ENCODE measurements at places on chromosomes 6 and 20. TPM values are rescaled to one million over a fixed set of nuclear protein-coding genes. Genes with fewer than 3 reads are reported as not detected.

The EPPIN gene
- not detected for total RNA-seq

- no peak for DNase-seq
Measured at GRCh38 chr6:54254886-54255285, 53.4 kb upstream of the TINAG start.

The TRIM10 gene
- not detected for total RNA-seq

DNA sequence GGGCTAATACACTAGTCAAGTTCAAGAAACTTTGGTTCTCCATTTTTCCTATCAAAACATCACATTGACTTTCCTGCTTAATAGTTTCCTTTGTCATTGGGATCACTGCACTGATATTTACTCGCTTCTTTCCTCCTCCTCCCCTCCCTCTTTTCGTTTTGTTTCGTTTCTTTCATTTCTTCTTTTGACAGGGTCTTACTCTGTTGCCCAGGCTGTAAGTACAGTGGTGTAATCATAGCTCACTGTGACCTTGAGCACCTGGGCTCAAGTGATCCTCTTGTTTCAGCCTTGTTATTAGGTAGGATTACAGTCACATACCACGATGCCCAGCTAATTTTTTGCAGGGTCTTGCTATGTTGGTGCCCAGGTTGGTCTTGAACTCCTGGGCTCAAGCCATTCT is 12.3 kb downstream of the PAQR8 start:
- DNase-seq = no peak

The ANKRD6 gene
- 12.5 TPM for total RNA-seq

GRCh38 chr6:119978274-119978889 is 628.8 kb upstream of the MAN1A1 start:
- peak; percentile 1 for DNase-seq

The AHCY gene
- total RNA-seq = 297 TPM

DNA sequence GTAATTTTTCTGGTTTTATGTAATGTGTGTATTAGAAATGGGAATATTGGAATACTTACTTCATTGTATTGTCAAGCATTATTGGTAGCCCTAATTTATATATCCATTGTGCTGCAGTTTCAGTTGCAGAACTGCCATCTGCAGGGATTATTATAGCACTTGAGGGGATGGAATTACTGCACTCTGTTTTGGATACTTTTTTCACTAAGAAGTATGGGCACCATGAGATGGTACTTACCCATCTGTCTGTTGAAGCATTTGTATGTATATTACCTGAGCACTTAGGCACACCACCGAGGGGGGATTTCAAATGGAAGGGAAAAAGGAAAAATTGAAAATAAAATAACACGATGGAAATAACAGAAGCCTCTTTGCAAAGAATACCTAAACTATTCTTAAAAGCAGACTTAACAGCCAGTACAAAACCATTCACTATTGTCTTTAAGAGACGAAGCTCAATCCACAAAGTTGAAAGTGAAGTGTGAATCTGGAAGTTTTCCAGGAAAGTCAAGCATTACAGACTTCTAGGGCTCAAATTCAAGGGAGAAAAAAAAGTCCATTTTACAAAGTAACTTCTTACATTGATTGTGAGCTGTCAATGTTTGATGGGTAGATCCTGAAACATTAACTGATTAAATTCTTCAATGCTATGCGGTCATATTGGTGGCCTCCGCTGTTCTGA is 318.7 kb downstream of the SOX4 start:
- DNase-seq = no peak

GRCh38 chr6:135052939-135053338 is 1.7 kb downstream of the HBS1L start:
- DNase-seq = no peak

- DNase-seq = no peak
Measured at GRCh38 chr20:50376179-50376887, 133.8 kb upstream of the PTPN1 start.

- DNase-seq = no peak
Measured at GRCh38 chr6:2578767-2579166, 172.0 kb downstream of the MYLK4 start.

The CBLN4 gene
- not detected for total RNA-seq

The SIRPD gene
- not detected for total RNA-seq

- DNase-seq = no peak
Measured at GRCh38 chr6:141290941-141291721, 841.6 kb upstream of the GJE1 start.

- DNase-seq = no peak
Measured at GRCh38 chr6:170096191-170096802, 194.6 kb downstream of the DLL1 start.

The TNXB gene
- total RNA-seq = 0.90 TPM

The ABHD16B gene
- not detected for total RNA-seq

- DNase-seq = no peak
Measured at GRCh38 chr6:157434349-157435033, 53.5 kb downstream of the ZDHHC14 start.

DNA sequence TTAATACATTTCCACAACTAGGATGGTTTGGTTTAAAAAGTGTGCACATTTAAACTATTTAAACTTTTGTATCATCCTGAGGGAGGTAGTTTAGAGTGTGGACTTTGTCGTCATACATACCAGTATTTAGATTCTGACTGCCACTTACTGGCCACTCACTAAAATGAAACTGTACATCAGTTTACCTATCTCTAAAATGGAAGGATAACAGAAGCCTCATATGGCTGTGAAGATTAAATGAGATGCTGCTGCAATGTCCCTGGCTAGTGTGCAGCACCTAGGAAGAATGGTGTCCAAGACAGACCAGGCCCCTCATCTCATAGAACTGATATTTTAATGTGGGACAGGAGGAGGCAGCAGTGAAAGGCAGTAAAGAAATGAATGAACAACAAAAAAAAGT is 12.0 kb upstream of the PKIG start:
- DNase-seq = no peak

GRCh38 chr20:53210041-53210440 is 237.9 kb downstream of the TSHZ2 start:
- no peak for DNase-seq

DNA sequence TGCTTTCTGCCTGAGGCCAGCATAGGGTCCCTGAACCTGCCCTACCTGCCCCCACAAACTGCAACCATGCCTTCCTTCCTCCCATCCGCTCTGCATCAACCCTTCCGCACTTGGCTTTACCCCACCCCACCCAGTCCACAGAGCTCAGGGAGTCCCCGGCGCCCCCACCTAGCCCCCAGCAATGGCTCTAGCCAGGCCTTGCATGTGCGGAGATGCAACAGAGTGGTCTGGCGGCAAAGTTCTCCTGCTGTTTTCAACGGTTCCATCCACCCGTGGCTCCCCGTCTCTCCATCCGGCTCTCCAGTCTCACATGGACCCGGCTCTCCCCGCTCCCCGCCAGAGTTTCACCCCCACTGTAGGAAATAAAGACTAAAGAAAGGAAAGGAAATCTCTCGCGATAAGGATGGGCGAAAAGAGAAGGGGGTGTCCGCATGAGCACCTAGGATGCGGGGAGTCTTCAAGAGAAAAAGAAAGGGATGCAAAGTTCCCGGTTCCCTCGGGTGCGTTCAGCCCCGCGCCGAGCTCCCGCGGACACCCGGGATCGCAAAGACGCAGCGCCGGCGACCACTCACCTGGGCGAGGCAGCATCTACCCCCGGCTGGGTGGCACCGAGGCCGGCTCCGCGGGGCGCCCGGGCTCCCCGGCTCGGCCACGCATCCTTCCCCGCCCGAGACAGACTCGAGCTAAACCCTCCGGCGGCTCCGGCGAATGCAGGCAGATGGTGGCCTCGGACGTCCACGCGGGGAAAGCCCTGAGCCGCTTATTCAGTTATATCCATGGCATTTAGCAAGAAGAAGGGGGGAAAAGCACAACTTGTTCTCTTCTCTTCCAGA is 579 bp downstream of the LRFN2 start:
- no peak for DNase-seq

- no peak for DNase-seq
Measured at GRCh38 chr6:70412252-70413113, 825 bp upstream of the FAM135A start.

The ARMH2 gene
- not detected for total RNA-seq

DNA sequence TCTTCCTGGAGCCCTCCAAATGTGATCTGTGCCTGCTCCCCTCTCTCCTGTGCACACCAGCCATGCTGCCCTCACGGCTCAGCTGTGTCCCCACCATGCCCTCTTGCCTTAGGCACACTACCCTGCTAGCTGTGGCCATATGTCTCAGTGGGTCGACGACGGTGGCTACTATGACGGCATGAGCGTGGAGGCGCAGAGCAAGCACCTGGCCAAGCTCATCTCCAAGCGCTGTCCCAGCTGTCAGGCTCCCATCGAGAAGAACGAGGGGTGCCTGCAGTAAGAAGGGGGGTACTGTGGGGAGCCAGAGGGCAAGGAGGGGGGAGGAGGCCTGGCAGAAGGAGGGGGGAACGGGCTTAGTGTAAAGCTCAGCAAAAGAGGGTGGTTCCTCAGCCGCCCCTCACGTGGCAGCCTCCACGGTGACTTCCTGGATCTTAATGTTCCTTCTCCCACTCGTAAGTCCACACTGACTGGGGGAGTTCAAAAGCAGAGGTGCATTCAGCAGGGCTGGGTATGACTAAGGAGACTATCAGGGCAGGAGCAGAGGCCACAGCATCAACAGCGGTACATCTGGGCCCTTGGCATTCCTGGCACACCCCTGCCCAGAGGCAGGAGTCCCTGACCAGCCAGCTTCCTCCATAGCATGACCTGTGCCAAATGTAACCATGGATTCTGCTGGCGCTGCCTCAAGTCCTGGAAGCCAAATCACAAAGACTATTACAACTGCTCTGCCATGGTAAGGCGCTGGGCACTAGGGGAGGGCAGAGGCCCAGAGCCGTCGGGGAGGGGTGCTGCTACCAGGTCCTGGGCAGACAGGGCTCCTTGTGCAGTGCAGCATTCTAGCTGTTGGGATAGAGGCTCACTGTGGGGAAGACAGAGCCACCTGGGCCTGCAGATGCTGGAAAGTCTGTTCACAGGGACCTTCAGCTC is 8.0 kb downstream of the DNPH1 start:
- no peak for DNase-seq

The KCNK15 gene
- total RNA-seq = not detected

- no peak for DNase-seq
Measured at GRCh38 chr6:4905826-4906225, 98.0 kb downstream of the RPP40 start.

GRCh38 chr20:17169585-17170136 is 57.2 kb upstream of the PCSK2 start:
- DNase-seq = no peak

DNA sequence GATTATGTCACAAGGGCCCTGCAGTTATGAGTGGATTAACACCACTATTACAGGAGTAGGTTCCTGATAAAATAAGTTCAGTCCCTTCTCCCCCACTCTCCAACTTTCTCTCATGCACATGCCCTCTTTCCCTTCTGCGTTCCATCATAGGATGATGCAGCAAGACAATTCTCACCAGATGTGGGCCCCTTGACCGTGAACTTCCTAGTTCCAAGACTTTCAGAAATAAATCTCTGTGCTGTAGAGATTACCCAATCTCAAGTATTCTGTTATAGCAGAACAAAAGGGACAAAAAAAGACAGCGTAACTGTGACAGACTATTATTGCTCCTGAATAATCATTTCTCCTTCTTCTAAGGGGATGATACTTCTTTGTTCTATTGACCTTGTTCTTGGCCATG is 33.8 kb upstream of the TMEM244 start:
- DNase-seq = no peak

- no peak for DNase-seq
Measured at GRCh38 chr6:121682666-121683065, 247.2 kb downstream of the GJA1 start.

GRCh38 chr6:163721435-163721834 is 306.9 kb downstream of the QKI start:
- DNase-seq = no peak

DNA sequence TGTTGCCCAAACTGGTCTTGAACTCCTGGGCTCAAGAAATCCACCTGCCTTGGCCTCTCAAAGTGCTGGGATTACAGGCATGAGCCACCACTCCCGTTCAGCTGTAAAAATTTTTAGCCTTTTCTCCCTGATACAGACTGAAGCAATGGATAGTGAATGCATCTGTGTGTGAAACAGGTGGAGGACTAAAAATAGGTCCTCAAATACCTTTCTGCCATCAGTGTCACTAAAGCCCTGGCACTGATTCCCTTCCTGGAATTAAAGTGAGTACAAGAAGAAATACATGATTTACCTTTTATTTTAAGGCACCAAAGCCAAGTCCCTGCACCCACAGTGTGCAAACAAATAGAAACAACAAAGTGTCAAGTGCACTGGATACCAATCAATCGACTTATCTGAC is 25.1 kb downstream of the TULP4 start:
- DNase-seq = no peak

GRCh38 chr6:71082033-71082650 is 125.3 kb upstream of the B3GAT2 start:
- DNase-seq = no peak

The CENPB gene
- 105 TPM for total RNA-seq

The TNFAIP3 gene
- 19.2 TPM for total RNA-seq

The HSPA1L gene
- total RNA-seq = 2.0 TPM

- DNase-seq = peak; percentile 28
Measured at GRCh38 chr20:760751-761417, 7.4 kb downstream of the SLC52A3 start.

The DDO gene
- total RNA-seq = 6.9 TPM

- no peak for DNase-seq
Measured at GRCh38 chr20:6811262-6812035, 44.0 kb downstream of the BMP2 start.

The RSPH3 gene
- 4.2 TPM for total RNA-seq

DNA sequence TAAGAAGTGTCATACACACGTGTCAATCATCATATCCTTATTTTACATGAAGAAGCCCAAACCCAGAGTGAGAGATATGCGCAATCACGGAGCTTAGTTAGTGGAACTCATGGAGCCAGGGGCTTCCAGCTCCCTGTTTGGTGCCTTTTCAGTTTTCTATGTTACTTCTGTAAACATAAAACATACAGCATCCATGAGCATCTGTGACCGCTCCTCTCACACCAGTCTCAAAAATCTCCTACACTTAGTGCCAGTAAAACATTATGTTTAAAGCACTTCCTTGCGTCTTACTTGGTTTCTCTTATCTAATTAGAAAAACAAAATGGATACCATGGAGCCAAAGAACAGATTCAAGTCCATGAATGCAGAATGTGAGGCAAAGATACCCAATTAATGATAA is 240.4 kb downstream of the SLC35F1 start:
- no peak for DNase-seq

GRCh38 chr20:45427236-45428149 is 11.6 kb downstream of the PIGT start:
- no peak for DNase-seq

DNA sequence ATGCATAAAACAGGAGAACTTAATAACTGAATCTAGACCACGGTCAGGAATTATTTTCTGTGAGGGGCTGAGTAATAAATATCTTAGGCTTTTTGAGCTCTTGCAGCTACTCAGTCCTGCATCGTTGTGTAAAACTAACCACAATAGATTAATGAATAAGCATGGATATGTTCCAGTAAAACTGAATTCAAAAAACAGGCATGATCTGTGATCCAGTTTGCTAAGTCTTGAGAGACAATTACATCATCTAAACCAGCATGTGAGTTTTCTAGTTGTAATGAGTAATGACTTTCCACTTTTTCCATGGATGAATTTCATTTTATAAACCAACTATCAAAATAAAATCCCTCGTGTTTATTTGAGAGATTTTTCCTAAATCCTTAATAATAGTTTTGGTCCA is 336.8 kb downstream of the RFPL4B start:
- DNase-seq = no peak

Measured in Caki2 (cell line).